ENCODE measurements at places on chromosomes 7 and 10.

DNA sequence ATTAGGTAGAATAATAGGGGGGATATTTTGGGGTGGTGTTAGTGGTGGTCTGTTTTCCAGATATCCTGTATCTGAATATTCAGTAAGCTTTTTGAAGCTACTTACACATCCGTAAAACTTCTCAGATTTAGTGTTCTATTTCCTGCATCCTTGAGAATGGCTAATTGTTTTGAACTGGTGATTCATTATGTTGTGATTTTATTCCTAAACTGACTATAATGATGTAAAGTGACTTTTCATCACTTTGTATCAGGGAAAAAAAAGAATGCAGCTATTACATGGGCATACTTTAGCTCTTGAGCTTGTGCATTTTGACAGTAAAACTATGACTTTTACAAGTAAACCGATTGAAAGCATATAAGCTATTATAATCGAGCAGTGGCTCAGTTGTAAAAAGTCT is 18.2 kb downstream of the WAC start:
- DNase-seq: no peak

DNA sequence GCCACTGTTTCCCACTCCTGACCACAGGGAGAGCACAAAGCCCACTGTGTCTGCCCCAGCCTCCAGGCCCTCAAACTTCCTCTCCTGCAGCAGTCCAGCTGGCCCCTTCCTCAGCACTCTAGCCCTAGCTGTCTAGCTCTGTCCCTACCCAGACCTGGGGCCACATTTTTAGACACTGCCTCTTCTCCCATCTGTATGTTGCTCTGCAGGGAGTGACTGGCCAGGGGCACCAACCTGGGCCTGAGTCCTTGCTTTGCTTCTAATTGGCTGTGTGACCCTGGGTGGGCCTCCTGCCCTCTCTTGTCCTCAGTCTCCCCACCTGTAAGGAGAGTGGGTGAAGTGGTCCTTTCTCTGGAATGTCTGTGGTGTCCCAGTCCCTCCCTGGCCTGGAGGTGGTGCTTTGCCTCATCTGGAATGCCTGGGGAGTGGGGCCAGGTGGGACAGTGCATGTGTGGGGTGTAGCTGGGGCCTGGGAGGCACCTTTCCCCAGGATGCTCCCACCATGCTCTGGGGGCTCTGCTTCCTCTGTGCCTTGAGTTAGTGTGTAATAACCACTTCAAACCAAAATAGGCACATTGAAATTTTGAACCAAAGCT is 25.1 kb downstream of the AQP1 start:
- no peak for DNase-seq

DNA sequence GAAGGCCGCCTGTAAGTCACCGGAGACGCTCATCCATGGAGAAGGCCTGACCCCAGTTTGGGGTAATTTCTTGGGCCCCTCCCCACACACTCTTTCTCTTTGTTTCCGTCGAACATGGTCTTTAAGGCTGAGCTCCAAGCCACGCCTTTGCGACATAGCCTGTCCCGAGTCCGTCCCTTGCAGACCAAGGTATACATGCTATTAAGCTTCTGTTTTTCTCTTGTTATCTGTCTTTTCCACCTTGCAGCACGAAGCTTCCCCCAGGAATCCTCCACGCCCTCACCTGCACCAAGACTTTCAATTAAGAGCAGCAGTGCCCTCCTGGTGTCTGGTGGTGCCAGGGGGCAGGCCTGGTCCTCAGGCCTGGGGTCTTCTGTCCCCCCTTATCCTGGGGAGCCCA is 4.2 kb upstream of the FAM20C start:
- DNase-seq: no peak

DNA sequence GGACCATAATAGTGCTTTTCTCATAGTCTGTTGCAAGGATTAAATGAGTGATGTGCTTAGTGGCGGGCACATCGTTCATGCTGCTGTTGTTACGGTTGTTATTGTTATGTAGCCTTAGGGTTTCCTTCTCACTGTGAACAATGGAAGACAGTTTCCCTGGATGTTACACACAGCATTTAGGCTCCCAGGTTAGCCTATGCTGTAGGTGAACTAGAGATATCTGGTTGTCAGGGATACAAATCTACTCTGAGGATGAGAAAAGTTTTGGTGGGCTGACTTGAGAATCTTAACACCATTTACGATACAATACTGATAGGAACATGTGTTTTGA is 14.7 kb downstream of the SH3PXD2A start:
- no peak for DNase-seq

GRCh38 chr10:103072276-103072675 is 120.8 kb downstream of the NT5C2 start:
- DNase-seq: no peak

GRCh38 chr10:111993321-111993720 is 190.2 kb downstream of the GPAM start:
- no peak for DNase-seq

DNA sequence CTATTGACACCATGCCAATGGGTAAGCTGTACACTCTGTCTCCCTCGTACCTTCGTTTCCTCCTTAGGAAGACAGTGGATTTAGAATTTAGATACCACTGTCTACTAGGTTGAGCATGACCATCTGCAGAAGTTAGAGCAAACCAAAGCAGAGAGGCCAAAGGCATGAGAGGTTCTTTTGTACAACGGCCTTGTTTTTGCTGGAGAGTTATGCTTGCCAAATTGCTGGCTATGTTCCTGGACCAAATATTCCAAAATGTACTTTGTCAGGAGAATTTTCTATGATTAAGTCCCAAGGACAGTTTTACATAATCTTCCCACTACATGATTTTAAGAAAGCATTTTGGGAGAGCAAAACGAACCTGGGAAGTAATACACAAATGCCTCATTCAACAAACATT is 47.9 kb upstream of the PLCE1 start:
- no peak for DNase-seq

GRCh38 chr10:21518641-21519396 is 6.7 kb downstream of the SKIDA1 start:
- DNase-seq: no peak

DNA sequence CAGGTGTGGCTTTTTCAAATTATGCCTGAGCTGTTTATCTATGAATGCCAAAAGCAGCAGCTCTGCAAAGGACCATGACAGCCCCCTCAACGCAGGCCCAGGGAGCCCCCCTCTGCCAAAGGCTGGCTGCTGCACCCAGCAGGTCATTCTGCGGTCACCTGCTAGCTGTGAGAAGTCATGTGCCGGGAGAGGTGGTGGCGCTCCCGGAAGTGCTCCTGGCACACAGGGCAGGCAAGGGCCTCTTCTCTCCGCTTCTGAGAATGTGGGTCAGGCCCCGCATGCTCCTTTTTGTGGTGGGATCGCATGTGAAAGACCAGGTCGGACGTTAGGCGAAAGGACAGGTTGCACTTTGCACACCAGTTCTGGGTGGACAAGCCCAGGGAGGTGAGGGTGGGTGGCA is 16.4 kb downstream of the ZNF488 start:
- no peak for DNase-seq

DNA sequence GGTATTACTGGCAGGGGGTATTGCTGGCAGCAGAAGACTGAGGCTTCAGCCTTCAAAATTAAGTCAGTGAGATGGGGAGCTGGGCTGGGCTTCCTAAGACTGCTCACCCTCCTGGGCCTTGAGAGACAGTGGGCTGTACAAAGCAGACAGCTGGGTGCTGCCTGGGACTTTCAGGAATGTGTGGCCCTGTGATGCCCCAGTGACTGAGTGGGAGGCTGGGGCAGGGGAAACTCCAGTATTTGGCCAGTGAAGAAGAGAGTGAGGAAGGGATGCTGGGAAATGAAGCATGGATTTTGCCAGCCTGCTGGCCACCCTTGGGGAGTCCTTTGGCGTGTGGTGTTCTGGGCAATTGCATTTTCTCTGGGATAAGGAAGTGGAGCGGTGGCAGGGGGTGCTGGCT is 442 bp downstream of the ANKRD2 start:
- DNase-seq: no peak

- DNase-seq: no peak
These were observed 40.3 kb upstream of the EFCAB10 start for GRCh38 chr7:105621617-105622016.

GRCh38 chr7:18212758-18213157 is 185.1 kb upstream of the PRPS1L1 start:
- DNase-seq: no peak

GRCh38 chr10:102578782-102579181 is 65.5 kb upstream of the TRIM8 start:
- DNase-seq: no peak

DNA sequence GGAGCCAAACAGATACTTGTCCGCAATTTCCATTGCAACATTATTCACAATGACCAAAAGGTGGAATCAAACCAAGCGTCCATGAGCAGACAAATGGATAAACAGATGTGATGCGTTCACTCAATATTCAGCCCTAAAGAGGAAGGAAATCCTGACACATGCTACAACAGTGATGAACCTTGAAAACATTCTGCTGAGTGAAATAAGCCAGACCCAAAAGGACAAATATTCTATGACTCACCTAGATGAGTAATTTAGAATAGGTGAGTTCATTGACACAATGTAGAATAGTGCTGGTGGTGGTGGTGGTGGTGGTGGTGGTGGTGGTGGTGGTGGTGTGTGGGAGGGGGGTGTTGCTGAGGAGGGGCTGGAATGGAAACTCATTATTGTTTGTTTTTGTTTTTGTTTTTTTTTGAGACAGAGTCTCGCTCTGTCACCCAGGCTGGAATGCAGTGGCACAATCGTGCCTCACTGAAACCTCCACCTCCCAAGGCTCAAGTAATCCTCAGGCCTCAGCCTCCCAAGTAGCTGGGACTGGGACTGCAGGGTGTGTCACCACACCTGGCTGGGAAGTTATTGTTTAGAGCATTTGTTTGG is 28.6 kb downstream of the SMKR1 start:
- no peak for DNase-seq

DNA sequence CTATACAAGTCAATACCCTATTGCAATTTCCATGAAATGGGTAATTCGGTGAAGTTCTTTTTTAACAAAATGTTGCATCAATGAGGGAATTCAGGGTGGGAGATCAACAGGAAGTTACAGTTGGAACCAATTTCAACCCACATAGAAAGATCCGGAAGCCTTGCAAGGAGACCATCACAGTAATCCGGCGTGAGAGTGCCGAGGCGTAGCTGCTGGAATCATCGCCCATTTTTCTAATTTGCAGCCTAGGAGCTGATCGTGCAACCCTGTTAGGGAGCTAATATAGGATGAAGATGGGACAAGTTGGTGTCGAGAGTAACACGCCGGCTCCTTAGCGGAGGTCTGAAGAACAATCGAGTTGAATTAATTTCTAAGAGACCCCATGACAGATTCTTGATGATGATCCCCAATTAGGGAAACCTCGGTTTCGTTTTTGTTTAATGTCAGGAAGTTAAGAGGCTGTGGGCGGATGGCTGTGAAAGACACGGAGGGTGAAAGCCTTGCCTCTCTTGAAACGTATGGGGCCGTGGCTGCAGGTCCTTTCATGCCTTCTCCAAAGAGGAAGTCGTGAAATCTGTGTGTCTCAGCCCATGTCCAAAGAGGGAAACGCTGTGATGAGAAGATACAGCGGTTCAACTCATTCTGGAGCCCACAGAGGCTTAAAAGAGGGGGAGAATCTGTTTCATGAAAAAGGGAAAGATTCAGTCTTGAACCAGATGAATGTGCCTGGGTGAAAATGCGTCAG is 51.2 kb upstream of the CARD11 start:
- DNase-seq: peak; percentile 44

DNA sequence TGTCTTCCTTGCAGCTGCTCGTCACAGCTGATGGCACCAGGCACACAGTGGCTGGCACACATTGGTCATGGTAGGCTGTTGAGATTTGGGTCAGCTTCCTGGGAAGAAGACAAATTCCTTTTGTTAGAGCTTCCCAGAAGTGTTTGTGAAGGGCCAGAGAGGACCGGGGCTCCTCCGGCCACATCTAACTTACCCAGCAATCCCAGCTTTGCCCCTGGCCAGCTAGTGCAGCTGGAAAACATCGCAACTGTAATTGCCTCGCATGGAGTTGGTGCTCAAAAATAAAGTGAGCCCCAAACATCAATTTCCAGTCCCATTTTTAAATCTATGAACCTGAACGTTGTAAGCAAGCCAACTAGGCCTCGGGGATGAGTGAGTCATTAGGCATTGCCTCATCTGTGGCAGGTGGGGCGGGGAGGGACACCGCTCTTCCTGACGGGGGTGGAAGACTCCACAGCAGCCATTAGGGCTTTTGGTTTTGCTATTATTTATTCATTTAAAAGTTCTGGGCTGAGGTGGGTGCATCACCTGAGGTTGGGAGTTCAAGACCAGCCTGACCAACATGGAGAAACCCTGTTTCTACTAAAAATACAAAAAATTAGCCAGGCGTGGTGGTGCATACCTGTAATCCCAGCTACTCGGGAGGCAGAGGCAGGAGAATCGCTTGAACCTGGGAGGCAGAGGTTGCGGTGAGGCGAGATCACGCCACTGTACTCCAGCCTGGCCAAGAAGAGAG is 12.4 kb downstream of the CPA5 start:
- no peak for DNase-seq

Data from GM19239 (cell line).